Stimulated activated CD8-positive, alpha-beta memory T cell treated with anti-CD3 and anti-CD28 coated beads, Interleukin-15, amount 100 ng/mL, for 1 hour (primary cell): ENCODE measurements at places on chromosomes 7 and 10.

- DNase-seq: no peak
Observed at GRCh38 chr10:63206576-63206975, 73.4 kb downstream of the NRBF2 start.

DNA sequence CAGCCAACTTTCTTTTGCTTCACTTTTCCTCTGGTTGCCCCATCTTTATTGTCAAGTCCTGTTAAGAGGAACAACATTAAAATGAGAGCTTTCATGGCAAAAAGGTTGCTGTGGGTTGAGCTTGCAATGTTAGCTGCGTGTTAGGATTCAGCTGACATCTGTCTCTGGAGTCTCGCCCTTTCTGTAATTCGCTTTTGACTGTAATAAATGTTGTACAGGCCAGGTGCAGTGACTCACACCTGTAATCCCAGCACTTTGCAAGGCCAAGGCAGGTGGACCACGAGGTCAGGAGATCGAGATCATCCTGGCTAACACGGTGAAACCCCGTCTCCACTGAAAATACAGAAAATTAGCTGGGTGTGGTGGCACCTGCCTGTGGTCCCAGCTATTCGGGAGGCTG is 24.1 kb downstream of the MNX1 start:
- DNase-seq: no peak

DNA sequence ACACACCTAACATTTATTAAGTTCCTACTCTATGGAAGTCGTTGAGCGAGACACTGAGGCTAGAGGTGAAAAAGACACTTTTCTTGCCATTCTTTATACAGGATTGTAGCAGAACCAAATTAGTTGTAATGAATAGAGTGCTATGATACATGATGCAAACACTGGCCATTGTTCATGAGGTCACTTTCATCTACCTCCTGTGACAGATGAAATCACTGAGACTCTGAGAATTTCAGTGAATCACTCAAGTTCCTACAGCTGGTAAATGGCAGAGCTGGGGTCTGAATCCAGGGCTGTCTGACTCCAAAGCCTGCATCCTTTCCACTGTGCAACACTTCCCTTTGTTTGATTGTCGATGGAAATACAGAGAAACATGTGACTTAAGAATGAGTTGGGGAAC is 657.6 kb downstream of the LRMDA start:
- no peak for DNase-seq

DNA sequence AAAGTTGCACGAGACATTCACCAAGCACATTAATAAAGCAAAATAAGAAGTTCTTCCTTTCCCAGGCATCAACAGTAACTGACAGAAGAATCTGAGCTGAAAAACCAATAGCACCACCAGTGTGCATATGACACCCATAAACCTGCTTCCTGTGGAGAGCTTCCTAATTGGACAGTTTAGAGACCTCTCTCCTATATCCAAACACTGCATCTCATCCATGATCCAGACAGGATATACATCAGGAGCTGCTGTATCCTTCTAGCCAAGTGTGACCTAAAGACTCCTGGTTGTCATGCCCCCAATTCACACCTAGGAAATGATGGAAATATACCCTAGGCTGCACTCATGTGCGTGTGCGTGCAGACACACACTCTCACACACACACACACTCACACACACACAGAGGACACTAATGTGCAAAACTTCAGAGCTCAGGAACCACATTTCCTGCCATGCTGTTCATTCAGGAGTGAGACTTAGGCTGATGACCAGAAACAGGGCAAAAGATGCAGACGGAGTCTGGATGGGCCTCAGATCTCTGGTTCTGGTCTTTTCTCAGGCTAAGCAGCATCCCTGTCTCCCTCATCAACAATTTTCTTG is 58.0 kb downstream of the MAP3K8 start:
- no peak for DNase-seq

DNA sequence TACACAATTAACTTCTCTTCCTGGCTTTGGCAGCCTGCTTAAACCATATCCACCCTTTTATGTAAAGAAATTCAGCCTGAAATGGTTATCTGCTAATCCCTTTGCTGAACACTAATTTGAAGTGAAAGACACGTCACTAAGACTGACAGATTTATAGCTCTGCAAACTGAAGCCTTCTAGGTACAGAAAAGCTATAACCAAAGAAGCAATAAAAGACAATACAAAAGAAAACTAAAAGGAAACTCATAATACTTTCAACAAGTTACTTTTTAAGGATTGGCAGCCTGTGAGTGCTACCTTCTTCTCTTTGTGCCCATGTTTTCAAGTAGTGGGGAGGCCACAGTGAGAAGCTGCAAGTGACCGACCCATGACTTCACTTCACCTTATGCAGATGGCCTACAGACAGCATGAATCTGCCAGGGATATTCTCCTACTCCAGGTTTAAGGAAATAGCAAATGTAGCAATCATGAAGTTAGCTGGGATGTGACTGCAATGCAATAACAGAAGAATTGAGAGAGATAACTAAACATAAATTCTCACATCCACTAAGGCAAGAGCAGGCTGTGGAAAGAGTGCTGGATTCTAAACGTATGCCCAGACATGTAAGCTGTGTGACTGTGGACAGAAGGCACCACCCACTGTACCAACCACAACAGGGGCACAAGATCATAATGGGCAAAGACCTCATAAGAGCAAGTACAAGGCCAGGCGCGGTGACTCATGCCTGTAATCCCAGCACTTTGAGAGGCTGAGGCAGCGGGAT is 10.7 kb upstream of the SPOCK2 start:
- no peak for DNase-seq

DNA sequence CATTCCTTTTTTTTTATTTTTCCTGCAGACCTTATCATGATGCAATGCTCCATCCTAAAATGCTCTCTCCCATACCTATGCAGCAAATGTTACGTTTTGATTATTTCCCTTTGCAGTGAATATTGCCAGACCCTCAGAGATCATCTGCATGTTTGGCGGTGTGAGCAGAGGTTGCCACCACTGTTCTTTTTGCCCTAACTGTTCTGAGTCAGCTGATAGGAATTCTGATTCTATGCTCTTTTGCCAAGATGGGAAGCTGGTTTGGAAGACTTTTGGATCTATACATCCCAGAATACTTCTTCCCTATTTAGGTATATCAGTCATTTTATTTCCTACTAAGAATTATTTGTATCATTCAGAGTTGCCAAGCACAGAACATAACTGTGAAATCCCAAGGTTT is 130.5 kb downstream of the KLF6 start:
- no peak for DNase-seq

- DNase-seq: no peak
Observed at GRCh38 chr7:30162622-30163124, 27.9 kb downstream of the MTURN start.

GRCh38 chr7:21966271-21966670 is 20.6 kb upstream of the CDCA7L start:
- no peak for DNase-seq

DNA sequence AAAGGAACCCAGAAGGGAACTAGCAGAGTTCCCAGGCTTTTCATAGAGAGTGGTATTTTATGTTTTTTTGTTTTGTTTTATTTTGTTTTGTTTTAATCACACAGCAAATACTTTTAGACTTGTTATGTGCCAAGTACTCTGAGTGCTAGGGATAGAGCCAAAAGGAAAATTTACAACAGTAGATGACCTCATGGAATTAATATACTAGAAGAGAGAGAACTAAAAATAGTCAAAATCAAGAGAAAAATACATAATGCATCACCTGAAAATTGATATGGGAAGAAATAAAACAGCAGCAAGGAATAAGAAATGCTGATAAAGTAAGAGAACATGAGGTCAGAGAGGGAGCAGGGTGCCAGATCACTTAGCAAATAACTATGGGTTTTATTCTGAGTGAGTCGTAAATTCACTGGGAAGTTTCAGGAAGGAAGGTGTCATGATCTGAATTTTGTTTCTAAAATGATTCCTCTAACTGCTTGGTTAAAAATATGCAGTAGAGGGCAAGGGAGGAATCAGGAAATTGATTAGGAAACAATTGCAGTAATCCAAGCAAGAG is 351.0 kb downstream of the ANKRD7 start:
- no peak for DNase-seq

GRCh38 chr7:42700406-42701327 is 211.2 kb downstream of the C7orf25 start:
- DNase-seq: no peak

- DNase-seq: no peak
Observed at GRCh38 chr10:4475827-4476490, 350.0 kb upstream of the AKR1E2 start.

DNA sequence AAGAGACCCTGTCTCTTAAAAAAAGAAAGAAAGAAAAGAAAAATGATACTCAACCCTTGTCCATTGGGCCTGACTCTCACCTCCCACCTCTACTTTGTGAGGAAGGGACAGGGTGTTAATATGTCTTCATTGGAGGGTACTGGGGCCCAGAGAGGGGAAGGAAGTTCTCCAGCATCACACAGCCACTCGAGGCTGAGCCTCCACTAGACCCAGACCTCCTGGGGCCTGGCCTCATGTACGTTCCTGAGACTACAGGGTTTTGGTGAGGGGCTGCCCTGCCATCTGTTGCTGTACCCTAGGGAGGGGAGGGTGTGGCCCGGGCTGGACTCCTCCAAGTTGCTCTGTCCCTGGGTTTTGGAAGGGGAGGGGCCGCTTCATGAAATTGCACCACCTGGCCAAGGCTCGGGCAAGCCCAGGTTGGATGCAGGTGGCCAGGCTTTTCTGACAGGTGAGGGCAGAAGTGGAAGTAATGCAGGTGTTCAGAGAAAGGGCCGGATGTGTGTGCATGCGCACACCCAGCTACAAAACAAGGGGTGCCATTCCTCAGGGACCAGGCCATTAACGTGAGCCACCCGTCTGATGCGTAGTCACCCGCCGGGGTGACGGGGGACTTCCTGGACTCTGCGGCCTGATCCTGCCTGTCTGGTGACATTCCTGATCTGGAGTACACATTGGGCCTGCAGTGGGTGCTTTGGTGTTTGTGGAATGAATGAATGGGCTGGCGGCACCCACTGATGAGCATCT is 21.7 kb downstream of the GTF2IRD1 start:
- no peak for DNase-seq

DNA sequence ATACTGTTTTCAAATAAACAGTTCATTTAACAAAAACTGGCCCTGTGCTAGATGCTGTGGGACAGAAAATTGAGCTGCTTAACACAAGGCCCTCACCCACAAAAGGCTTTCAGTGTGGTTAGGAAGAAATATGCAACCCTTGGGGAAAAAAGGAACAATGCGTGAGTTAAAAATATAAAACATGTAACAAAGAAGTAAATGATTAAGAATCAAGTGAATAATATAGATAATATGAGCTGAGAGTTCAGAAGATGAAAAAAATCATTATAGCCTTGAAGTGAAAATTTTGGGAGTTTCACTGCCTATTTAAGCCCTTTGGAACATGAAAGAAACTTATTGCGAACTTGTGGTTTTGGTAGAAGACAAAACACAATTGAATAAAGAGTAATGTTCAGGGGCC is 495.4 kb downstream of the GFRA1 start:
- no peak for DNase-seq

GRCh38 chr7:149544028-149544427 is 46.4 kb upstream of the ZNF746 start:
- DNase-seq: no peak

DNA sequence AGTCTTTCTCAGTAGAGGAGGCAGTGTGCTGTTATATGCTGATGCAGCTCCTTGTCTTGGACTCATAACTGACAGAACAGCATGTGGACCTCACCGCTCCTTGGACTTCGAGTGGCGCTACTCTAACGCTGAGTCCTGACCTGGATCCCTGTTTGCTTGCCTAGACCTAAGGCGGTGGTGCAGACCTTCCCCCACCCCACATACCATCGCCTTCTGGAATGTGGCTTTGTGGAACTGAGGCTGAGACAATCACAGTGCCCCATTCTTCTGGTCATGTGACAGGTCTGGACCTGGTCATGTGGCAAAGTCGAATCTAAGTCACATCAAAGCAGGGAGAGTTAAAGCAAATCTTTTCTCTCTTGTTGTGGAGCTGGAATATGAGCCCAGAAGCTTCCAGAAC is 190.7 kb upstream of the MKI67 start:
- no peak for DNase-seq

DNA sequence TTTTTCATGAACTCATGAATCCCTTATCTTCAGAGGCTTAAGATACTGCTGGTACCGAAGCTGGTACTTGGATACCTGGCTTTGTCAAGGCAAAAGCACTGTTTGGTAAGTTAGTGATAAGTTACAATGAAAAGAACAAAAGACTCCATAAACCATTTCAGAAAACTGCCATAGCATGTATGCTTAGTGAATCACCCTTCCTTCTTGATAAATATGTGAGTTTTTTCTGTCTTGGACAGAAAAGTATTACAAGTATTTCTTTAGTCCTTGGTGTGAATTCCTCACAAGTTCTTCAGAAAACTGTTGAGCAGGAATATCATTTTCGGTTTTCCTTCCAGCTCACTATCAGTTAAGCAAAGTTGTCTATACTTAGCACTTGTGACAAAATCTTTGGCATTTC is 25.6 kb downstream of the PUS7 start:
- no peak for DNase-seq

GRCh38 chr10:10730471-10731043 is 287.1 kb upstream of the CELF2 start:
- DNase-seq: no peak

DNA sequence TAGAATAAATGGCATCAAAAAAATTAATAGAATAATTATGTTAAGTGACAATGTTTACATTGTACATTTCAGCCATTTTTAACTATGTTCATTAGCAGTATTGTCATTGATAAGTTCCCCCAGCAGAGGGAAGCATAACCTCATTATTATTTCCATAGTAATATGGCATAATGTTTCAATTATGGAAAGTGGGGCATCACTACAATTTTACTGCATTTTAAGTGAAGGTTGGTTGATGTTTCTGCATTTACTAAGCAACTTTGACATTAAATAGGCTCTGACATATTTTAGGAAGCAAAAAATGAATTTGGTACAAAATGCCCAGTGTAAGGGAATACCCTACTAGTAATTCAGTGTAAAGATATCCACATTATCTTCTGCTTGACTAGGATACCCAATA is 218.3 kb downstream of the SEMA3A start:
- no peak for DNase-seq

- DNase-seq: no peak
Observed at GRCh38 chr10:101310529-101311184, 43.3 kb upstream of the BTRC start.

DNA sequence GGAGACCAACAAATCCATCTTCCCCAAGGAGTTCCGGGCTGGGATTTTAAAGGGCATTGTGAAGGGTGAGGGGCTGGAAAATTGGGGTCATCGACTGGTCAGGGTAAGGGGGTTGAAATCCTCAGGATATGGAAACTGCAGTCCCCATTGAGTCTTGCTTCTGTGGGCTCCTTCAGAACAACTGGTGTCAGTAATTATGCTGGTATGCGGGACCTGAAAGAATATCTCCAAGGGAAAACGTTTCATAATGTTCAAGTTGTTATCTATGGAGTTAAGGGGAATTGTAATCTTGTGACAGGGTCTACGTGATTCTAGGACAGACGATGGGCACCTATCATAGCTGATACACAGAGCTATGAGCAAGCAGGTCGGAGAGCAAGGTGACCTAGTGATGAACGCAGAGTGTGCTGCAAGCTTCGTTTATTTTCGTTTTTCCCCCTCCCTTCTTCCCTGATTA is 494 bp upstream of the RHBDD2 start:
- no peak for DNase-seq

DNA sequence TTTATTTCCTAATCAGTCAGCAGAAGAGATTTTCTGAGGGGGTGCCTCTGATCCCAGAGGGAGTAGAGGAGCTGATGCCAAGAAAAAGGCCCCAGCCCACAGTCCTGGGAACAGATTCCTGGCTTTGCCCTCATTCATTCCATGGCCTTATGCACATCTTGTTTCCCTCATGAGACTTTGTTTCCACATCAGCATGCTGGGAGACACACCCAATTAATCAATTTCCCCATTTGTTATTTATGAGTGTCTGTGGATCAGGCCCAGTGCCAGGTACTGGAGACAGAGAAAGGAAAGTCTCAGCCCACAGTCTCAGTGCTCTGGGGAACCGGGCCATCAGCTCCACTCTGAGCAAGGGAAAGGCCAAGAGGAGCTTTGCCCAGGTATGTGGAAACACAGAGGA is 496.2 kb upstream of the ZMIZ1 start:
- no peak for DNase-seq
